ENCODE measurements at places on chromosomes 1 and 21.

DNA sequence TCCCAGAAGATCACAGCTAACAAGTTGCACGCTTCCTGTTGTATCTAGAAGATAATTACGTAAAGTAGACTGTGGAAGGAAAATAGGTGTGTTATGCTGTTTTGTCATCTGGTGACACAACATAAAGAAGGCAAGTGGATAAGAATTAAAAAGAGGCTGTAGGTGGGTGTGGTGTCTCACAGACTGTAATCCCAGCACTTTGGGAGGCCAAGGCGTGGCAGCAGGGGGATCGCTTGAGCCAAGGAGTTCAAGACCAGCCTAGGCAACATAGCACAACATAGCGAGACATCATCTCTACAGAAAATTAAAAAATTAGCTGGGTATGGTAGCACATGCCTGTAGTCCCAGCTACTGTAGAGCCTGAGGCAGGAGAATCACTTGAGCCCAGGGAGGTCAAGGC is 17.9 kb upstream of the ZNF281 start:
- DNase-seq, result no peak

DNA sequence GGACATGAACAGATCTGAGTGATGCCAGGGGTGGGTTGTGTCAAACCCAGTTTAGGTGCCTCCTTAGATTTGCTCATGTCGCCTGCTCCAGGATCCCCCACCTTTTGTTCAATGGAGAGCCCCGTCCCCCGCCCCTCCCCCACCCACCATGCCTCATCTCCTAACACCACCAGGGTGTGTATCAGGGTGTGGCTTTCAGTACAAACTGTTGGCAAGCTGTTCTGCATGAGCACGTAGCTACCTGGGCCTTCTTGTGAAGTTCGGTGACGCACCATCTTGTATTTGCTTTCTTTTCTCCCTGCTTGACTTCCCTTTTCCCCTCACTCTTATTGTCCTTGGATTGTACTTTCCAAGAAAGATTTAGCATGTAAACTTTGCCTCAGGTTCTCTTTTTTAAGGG is 94.8 kb downstream of the EBNA1BP2 start:
- DNase-seq, result no peak

DNA sequence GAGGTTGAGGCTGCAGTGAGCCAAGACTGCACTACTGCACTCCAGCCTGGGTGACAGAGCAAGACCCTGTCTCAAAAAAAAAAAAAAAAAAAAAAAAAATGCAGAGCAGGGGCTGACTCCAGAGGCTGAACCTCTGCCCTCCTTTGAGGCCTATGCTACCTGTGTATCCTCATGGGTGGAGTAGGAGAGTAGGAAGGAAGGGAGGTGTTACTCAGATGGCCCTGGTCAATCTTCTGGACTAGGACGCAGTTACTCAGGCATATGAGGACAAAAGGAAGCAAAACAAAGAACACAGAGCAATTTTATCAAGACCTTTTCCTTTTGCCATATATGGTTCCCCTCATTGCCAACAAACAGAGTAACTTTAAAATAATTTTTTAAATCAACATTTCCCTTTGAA is 35.2 kb downstream of the TGFBR3 start:
- no peak for DNase-seq

DNA sequence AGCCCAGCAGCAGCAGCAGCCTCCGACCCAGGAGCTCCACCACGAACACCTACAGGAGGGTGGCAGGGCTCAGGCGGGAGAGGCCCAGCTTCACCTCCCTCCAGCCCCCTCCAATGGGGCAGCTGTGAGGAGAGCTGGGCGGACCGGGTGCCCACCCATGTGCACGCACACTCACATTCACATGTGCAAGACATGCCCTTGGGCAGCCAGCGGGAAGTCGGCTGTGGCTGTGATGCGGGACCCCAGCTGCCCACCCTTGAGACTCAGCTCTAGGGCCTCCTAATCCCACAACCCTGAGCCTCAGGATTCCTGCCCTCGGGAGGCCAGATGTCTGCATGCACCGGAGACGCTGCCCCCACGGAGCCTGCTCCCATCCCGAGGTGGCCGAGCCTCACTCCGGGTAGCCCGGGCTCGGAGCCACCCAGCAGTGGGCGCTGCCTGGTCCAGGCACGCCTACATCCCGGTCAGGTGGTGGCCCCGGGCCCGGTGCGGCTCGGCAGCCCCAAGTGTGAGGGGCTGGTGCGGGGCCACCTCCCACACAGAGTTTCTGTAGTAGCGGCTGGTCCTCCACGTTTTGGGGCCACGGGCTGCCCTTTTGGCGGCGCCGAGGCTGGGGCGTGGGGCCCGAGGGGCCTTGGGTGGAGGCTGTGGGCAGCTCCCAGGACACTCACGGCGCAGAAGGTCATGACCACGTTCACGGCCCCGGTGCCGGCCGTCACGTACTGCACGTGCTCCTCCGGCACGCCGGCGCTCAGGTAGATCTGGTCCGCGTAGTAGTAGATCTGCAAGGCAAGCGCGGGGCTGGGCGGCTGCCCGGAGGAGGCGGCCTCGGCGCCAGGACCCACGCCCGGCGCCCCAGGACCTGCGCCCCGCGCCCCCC is 12.9 kb upstream of the SLC2A7 start:
- no peak for DNase-seq

GRCh38 chr1:147673816-147674215 is 3.5 kb upstream of the ACP6 start:
- no peak for DNase-seq

DNA sequence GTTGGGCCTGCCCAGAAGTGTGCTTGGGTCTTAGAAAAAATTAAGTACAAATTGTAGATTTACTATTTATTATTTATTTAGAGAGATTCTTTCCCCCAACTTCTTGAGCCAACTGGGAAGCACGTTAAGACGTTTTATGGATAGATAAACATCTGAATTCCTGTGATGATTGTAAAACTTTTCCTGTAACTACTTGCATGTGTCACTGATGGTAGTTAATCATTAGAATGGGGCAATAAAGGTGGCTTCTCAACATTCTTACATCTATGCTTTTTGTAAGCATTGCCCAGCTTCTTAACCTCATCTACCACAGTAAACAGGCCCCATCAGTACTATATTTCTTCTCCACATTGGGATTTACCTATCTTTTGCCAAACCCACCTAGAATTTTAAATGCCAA is 559.8 kb downstream of the LMO4 start:
- DNase-seq, result no peak

GRCh38 chr1:220804202-220804586 is 17.5 kb downstream of the MTARC1 start:
- DNase-seq, result no peak

GRCh38 chr1:67570486-67571143 is 114.4 kb upstream of the GADD45A start:
- DNase-seq, result no peak

- no peak for DNase-seq
Measured at GRCh38 chr1:111214884-111215283, 12.6 kb upstream of the CHI3L2 start.

GRCh38 chr1:29121936-29122681 is 1.6 kb downstream of the TMEM200B start:
- no peak for DNase-seq

- no peak for DNase-seq
Measured at GRCh38 chr1:47498551-47498950, 60.7 kb downstream of the FOXD2 start.

GRCh38 chr1:169676001-169676400 is 35.4 kb downstream of the SELL start:
- no peak for DNase-seq

DNA sequence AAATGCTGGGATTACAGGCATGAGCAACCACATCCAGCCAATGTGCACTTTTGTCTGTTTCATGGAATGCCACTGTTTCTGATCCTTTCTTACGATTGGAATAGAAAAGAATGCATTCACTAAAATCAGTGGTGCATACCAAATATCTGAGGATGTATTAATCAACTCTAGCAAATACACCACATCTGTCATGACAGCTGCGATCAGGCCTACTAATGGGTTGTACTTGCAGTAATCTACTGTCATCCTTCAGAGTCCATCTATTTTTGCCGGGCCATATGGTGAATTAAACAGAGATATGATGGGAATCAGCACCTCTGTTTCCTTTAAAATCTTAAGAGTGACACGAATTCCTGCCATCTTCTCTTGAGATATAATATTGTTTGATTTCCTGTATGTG is 8.5 kb upstream of the USP1 start:
- DNase-seq, result no peak

Data from NCI-H1417 treated with DMSO at 0.1 percent for 48 hours (cell line).